ENCODE measurements at places on chromosomes 5 and 9.

DNA sequence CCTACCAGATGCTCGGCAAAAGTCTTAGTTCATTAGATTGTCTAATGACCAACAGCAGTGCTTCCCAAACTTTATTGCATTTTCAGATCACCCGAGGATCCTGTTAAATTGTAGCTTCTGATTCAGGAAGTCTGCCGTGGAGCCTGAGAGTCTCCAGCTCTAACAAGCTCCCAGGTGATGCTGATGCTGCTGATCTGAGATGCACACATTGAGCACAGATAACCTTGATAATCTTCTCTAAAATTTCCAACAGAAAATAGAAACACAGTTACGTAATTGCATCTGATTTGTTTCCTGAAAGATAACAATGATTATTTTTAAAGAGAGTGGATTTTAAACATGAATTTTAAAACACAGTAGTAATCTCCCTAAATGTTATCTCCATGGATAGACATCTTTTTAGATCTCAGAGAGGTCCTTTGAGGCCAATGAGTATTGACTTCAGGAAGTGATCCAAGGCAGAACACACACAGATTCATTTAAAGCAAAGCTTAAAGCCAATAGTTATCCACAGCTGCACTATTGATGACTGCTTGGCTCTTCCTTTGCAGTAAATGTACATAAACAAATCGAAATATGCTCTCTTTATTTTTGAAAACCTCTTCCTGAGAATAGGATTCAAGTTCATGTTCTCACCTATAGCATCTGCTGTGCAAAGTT lies 122.8 kb upstream of the TNPO1 start:
- no peak for DNase-seq

DNA sequence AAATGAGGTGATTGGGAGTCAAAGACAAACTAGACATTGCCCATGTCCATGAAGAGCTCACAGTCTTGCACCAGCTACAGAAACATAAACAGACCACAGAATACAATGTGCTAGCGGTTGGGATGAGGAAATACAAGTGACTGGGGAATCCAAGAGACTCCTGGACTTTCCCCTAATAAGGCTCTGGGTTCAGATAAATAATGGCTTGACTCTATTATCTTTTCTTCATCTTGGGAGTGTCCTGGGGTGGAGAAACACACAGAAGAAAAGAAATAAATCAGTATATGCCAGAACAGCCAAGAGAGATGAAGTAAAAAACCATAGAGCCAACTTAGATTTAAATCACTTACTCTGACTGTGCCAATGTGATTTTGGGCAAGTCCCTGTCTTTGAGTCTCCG lies 227.8 kb downstream of the PAPPA start:
- DNase-seq = no peak

DNA sequence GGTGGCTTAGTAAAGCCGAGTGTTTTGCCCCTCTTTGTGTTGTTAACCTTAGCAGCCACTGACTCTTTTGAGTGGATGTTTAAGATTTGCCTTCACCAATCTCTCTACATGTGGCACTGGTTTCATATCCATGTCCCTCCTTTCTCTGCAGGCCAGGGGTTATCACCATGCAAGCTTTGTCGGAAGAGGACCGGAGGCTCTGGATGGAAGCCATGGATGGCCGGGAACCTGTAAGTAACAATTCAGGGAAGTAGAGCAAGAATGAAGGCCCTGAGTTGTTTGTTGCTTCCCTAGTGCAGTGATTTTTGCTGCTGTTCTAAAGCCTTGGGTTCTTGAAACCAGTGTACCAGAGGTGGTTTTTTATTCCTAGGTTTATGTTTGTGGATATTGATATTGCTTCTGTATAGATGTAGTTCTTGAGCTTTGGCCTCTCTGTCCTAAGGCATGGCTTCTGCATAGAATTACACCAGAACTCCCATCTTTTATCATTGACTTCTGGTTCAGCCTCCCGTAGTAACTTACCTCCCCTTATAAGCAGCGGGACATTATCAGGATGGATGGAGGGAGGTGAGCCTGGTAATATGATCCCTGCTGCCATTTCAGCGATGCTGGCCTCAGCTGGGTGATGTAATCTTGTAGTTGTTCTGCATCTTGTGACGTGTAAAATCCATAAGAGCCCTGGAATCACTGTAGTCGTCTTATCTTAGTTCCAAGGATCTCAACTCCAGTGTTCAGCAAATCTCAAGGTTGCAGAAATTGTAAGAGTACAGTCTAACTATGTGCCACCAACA lies 161.9 kb downstream of the ARHGAP26 start:
- no peak for DNase-seq

GRCh38 chr9:90894986-90895687 lies 93.5 kb downstream of the SYK start:
- DNase-seq = peak; percentile 16

- DNase-seq = no peak
Observed at GRCh38 chr5:111932628-111933027, 175.6 kb upstream of the NREP start.

DNA sequence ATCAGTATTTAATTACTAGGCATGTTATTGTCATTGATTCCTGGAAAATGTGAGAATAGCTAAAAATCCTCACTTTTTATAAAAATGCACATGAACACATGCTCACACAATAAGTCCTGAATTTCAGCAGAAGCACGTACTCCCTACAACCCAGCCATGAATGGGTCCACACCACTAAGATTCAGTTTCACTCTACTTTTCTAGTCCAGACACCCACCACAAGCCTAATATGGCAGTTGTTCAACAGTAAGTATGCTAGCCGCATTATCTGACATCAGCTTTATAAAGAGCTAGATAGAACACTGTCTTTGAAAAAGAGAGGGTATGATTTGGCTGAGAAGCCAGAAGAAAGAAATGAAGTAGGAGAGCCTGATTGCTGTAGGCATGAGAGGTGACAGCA lies 639.3 kb downstream of the BRINP1 start:
- no peak for DNase-seq

GRCh38 chr5:38527475-38527874 lies 29.0 kb downstream of the LIFR start:
- DNase-seq = no peak

DNA sequence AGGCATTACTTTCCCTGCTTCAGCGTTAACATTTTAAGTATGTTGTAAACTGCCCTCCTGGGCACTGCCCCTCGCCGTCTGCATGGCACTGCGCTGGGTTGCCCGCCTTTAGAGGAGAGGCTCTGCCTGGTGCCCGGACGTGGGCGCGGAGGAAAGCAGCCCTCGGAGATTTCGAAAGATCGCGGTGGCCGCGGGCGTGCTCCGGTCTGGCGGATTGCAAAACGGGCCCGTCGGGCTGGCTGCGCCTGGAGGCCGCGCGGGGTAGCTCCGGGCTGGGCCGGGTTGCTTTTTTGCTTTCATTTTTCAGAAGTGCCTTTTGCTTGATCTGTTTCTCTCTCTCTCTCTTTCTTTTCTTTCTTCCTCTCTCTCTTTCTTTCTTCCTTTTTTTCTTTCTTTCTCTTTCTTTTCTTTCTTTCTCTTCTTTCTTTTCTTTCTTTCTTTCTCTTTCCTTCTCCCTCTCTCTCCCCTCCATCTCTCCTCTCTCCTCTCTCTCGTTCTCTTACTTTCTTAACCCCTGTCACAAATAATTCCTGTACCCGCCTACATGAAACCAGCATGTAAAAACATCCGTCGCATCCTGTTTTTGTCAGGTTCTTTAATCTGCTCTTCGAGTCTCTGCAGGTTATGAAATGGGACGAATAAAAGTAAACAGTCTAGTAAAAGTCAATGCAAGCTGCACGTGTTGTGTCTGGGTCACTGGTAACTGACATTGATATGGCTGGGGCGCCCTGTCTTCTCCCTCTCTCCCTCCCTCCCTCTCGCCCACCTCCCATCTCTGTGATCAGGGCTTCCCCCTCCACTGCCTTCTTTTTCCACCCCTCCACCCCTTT lies 1.7 kb downstream of the FST start:
- peak; percentile 72 for DNase-seq

DNA sequence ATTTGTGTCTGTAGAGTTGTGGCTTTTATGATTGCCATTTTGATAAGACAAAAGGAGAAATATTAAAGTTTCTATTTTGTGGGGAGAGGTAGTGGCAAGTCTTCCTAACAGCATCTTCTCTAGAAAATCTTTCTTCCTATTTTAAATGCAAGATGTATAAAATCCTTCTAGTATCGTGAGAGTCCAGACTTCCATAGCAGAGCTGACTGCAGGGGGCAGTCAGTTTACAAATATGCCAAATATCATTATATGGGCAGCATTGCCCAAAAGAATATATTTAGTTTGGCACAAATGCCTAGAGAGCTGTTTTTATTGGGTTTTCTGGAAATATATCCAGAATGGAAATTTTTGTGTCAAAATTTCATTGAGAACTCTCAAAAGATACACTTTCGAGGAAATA lies 82.1 kb upstream of the ALDH1A1 start:
- DNase-seq = no peak

- DNase-seq = no peak
Observed at GRCh38 chr5:113507601-113508000, 5.9 kb upstream of the YTHDC2 start.

DNA sequence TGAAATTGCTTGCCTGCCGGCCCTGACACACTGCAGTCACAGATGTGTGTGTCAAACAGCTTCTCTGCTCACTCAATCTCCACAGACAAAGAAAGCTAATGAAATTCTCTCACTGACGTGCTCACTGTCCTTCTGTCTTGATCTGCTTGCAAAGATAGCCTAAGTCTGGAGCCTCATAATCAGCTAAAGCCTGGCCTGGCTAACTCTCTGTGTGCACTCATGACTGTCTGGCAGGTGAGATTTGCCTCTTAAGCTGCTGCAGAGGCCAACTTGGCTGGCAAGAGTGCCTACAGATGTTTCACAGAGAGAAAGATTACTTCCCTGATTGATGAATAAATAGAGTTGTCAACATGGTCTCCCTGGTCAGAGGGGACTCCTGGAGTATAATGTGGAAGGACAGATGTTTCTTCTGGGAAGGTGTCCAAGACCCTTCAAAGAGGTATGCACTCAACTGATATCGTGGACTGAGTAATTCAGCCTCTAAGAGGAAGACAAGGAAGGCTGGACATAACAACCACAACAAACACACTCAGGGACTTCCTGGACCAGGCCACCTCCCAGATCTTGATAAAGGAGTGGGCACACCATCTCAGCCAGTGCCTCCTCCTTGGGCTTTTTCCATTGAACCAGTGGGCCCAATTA lies 362.0 kb downstream of the SPOCK1 start:
- no peak for DNase-seq

DNA sequence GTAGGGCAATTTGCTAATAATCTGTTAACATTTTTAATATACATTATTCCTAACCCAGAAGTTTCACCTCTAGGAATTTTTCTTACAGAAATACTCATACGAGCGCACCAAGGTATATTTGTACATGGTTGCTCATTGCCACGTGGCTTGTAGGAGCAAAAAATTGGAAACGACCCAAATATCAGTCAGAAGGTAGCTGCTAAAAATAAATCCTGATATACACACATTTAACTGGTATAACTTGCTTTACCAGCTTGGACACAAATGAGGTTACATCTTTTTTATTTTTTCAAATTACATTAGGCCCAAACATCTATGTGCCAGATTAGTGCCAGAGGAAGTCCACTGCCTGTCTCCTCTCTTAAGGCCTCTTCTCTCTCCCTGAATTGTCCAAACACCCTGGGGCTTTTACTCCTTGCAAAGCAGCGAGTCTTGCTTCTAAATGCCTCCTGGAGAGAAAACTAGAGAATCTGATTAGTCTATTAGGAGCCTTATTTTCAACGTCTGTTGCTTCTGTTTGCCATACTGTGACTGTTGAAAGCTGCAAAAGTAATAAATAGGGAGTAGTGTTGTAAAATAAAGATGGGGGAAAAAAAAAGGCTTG lies 92.0 kb upstream of the SSBP2 start:
- no peak for DNase-seq

DNA sequence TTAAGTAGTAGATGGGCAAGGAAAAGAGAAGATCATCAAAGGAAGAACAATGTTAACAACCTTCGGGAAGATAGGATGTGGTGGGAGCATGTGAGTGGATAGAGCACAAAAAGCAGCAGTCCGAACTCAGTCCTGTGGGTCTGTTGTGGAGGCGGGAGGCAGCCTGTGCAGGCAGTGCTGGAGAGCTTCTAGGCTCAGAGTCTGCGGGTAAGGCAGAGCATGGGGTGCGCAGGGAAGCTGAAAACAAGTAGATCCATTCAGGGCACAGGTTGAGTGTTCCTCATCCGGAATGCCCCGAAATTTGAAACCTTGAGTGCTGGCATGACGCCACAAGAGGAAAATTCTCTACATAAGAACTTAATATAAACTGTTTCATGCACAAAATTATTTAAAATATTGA lies 84.9 kb downstream of the PPIC start:
- no peak for DNase-seq

GRCh38 chr9:109912082-109912582 lies 132.1 kb downstream of the PALM2AKAP2 start:
- no peak for DNase-seq

DNA sequence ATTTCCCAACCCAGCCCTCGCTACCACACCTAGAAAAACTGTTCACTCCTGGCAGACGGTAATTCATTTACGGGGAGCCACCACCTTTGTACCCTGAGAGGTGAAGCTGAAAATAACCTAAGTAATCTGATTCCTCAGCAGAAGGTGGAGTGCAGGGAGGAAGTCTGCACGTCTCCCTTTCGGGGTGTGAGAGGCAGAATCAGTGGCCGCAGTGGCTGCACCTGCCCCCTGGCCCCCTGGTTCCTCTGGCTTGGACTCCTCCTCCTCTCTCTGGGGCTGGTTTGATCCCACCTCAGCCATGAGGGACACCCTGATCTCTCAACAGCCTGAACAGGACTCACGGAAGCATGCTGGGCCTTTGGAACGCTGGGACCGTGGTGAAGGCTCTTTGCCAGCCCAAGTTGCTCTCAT lies 10.5 kb downstream of the TMEM174 start:
- no peak for DNase-seq

DNA sequence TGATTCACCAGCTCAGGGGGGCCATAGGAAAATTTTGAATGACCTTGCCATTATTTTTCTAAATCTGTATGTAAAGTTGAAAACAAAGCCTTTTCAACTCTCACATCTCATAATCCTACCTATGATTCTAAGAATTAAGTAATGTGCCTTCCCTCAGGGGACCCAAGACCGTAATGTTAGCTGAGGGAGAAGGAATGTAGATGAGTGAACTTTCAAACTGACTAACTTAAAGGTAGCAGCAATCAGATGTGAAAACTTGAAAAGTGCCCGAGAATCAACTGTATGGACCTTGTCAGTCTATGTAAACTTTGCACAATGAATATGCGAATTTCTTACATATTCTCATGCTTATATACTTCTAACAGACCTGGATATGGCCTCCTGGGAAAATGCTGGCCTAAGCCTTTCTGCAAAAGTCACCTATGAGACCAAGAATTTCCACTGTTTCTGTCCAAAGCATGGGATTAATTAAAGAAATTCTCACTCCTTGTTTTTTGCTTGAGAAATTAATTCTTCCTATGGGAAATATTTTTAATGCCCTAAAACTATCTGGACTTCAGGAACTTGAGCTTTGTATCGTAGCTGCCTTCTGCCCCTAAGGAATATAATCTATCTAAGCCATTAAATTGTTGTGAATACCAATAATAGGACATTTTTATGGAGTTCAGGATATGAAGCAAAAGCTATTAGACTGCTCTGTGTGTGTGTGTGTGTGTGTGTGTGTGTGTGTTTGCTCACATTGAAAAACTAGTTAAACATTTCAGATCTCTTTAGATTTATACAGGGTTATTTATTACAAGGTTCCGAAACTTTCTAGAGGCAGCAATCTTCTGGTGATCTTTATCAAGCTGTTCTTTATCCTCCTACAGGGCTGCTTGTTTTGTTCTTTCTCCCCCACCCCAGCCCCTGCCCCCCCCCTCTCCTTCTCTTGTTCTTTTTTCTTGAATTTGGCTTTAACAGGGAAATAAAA lies 169.1 kb upstream of the CLINT1 start:
- DNase-seq = no peak
